ENCODE measurements at places on chromosomes 2 and 18.

DNA sequence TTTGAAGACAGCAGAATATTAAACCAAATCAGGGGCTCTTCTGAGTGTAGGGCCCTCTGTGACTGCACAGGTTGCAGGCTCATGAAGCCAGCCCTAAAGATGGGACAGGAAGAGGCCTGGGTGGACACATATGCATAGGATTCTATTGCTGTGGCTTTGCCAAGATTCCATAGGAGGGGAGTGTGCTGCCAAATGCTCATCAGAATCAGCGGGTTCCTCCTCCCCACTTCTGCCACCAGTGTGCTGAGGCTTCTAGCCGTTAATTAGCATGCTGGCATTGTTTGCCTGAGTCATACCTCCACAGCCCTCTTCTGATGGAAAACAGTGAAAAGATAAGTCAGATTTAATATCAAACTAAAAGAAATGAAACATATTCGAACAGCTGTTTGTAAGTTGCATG is 103.9 kb upstream of the TMEFF2 start:
- DNase-seq: no peak

GRCh38 chr2:79122676-79123075 is 2.4 kb downstream of the REG1A start:
- no peak for DNase-seq

DNA sequence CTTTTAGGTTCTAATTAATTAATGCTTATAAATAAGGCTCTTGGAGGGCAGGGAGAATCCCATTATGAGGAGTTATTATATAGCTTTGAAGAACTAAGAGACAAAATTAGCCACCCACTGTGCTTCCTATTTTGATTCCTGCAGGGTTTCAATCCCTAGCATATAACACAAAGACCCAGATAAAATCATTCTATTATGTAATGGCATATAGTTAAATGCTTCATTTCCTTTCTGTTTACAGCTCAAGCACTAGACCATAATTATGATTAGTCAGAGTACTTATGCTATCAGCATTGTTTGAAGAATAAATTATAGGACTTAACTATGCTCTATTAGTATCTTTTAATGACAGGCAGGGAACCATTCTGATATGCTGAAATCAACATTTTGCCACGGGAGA is 9.1 kb downstream of the GPR155 start:
- peak; percentile 87 for DNase-seq

- no peak for DNase-seq
Measured at GRCh38 chr2:231800493-231801091, 14.3 kb downstream of the COPS7B start.

DNA sequence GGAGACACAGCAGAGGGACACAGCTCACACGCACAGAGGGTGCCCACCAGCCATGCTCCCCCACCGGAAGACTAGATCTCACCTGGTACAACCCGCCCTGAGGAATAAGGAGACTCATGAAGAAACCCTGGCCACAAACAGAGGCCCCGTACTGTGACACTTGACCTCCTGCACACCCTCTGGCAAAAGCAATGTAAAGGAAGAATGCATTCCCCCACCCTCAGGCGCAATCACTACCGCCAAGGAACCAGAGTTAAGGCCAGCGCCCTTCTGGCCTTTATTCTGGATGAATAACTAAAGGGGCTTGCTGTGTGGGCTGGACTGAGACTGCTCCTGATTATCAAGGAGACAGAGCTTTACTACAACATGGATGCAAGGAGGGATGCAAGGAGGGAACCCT is 509.2 kb upstream of the SPHKAP start:
- no peak for DNase-seq

GRCh38 chr2:171553236-171553635 is 31.0 kb downstream of the CYBRD1 start:
- no peak for DNase-seq

DNA sequence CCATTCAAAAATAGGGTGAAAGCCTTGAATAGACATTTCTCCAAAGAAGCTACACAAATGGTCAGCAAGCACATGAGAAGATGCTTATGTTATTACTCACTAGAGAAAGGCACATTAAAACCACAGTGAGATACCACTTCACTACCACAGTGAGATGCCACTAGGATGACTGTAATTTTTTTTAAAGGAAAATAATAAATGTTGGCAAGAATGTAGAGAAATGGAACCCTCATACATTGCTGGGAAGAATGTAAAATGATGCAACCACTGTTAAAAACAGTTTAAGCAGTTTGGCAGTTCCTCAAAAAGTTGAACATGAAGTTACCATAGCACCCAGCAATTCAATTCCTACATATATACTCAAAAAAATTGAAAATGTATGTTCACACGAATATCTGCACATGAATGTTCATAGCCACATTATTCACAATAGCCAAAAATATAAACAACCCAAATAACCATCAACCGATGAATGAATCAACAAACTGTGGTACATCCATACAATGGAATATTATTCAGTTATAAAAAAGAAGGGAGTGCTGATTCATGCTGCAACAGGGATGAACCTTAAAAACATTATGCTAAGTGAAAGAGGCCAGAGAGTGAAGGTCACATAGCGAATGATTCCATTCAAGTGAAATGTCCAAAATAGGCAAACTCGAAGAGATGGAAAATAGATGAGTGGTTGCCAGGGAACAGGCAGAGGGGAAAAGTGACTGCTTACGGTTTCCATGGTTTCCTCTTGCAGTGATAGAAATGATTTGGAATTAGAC is 156.2 kb upstream of the NDUFV2 start:
- no peak for DNase-seq

GRCh38 chr2:2324119-2324518 is 7.0 kb downstream of the MYT1L start:
- DNase-seq: peak; percentile 67

- DNase-seq: peak; percentile 9
Measured at GRCh38 chr2:63424329-63425078, 163.8 kb downstream of the WDPCP start.

DNA sequence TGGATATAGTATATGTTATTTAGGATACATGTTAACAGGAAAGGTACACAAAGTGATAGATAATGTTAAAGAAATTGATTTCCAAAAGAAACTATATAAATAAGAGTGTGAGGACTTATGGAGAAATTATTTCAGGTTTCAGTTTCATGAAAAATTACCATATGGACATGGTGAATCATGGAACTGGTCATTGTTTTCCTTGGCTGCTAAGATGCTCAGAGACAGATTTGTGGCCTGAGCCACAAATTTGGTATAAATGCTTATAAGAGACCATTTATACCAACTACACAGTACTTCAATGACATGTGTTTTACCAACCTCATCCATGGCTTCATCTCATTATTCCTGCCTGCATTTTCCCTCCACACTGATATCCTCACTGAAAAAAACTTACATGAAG is 188.1 kb downstream of the FMNL2 start:
- no peak for DNase-seq

GRCh38 chr18:73615506-73615905 is 532.1 kb downstream of the FBXO15 start:
- DNase-seq: no peak

GRCh38 chr2:34123996-34124785 is 525.1 kb upstream of the FAM98A start:
- DNase-seq: no peak

DNA sequence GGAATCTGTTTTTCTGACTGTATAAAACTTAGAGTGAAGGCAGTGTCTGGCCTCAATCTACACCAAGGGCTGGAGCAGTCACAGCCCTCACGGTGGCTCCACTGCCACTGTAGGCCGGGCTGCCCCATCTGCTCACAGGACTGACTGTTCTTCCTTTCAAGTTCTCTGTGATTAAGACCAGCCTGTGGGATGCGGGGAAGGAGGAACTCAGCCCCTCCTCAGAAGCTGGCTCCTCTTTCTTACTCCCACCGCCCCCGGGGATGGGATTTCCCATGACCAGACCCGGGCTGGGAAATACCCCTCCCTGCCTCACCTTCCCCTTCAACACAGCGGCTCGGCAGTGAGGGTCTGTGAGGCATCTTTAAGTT is 106.0 kb downstream of the COPS8 start:
- DNase-seq: no peak

Data from COR-L47 (cell line).